Stromal cell of bone marrow (primary cell): ENCODE measurements at places on chromosomes 7 and 10.

- no peak for DNase-seq
Measured at GRCh38 chr10:91702620-91703019, 69.7 kb upstream of the PPP1R3C start.

DNA sequence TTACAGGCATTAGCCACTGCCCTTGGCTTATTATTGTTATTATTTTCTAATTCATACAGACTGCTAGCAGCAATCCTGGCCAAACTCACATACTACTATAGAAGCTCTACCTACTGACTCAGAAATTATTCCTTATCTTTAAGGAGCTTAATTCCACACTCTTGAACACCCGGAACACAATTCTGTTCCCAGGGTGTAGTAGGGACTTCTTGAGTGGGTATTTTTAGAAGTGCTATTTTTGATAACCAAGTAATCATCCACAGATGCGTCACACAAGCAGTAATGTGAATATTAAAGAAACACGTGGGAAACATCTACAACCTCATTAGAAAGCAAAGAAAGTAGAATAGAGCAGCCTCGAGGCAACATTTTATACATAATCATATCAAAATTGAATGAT lies 149.2 kb downstream of the PTEN start:
- DNase-seq: no peak

GRCh38 chr7:68015122-68015977 lies 1018.7 kb downstream of the TYW1 start:
- no peak for DNase-seq

DNA sequence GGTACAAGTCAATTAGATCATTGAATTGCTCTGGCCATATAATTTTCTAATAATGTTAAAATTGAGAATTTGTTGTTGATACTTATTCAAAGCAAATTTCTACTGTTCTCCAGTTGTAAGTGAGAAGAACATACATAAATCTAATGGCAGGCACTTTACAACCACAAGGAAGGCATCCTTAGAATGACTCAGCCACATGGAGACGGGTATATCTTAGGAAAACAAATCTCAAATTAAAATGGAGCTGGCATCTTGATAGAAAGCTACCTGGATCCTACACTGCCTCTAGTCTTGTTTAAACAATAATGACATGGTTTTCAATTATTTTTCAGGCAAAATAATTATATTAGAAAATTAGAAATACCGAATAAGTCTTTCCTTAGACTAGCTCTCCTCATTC lies 1183.7 kb upstream of the SORCS1 start:
- no peak for DNase-seq

- no peak for DNase-seq
Measured at GRCh38 chr10:4934391-4934987, 28.7 kb upstream of the AKR1C1 start.

- peak; percentile 78 for DNase-seq
Measured at GRCh38 chr7:131327626-131328376, at the start of gene MKLN1. Gene MKLN1 (plus strand): TSS chr7:131327876. CDS start chr7:131327900, 24 bp downstream.
